Esophagus squamous epithelium (tissue), 5 donors: ENCODE measurements at places on chromosomes 4 and X.

- DNase-seq: no peak
- H3K36me3 ChIP-seq: no peaks in the 10 kb centered on the region
- no peaks in the 10 kb centered on the region for H3K27me3 ChIP-seq
Observed at GRCh38 chr4:82542642-82543041, 19.1 kb downstream of the TMEM150C start.

- no peak overlapping the region for H3K27ac ChIP-seq
- no peaks in the 10 kb centered on the region for H3K27me3 ChIP-seq
- no peak overlapping the region for H3K4me3 ChIP-seq
- no peak for DNase-seq
- H3K36me3 ChIP-seq: no peaks in the 10 kb centered on the region
- H3K4me1 ChIP-seq: no peaks in the 10 kb centered on the region
Observed at GRCh38 chrX:30935985-30936384, 46.9 kb upstream of the TAB3 start.

DNA sequence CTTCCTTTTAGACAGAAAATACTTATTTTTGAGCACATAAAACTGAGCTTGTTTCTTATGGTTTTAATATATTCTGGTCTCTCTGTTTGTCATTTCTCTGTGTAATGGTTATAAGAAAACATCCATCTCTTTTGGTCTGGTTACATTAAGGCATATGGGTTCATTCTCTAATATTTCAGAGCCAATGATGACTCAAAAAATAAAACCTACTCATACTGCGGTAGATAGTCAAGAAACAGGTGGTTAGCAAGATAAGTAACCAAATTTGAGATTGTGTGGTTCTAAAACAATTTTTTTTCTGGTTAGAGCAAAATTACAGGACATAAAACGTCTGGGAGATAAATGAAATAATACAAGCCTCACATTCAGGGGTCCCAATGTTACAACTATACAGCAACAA lies 654.5 kb downstream of the STIM2 start:
- no peak overlapping the region for H3K27ac ChIP-seq
- no peak for DNase-seq
- no peaks in the 10 kb centered on the region for H3K4me1 ChIP-seq

- H3K27ac ChIP-seq: no peak overlapping the region
- H3K4me3 ChIP-seq: no peak overlapping the region
- peaks cover 9% of the 10 kb centered on the region for H3K36me3 ChIP-seq
- DNase-seq: no peak
- no peaks in the 10 kb centered on the region for H3K27me3 ChIP-seq
- H3K4me1 ChIP-seq: no peaks in the 10 kb centered on the region
Observed at GRCh38 chr4:120839974-120840751, 82.4 kb downstream of the PRDM5 start.

- H3K4me1 ChIP-seq: no peaks in the 10 kb centered on the region
- no peaks in the 10 kb centered on the region for H3K36me3 ChIP-seq
- no peak overlapping the region for H3K4me3 ChIP-seq
- no peaks in the 10 kb centered on the region for H3K27me3 ChIP-seq
Observed at GRCh38 chr4:139826426-139826825, 160.8 kb downstream of the MGST2 start.

DNA sequence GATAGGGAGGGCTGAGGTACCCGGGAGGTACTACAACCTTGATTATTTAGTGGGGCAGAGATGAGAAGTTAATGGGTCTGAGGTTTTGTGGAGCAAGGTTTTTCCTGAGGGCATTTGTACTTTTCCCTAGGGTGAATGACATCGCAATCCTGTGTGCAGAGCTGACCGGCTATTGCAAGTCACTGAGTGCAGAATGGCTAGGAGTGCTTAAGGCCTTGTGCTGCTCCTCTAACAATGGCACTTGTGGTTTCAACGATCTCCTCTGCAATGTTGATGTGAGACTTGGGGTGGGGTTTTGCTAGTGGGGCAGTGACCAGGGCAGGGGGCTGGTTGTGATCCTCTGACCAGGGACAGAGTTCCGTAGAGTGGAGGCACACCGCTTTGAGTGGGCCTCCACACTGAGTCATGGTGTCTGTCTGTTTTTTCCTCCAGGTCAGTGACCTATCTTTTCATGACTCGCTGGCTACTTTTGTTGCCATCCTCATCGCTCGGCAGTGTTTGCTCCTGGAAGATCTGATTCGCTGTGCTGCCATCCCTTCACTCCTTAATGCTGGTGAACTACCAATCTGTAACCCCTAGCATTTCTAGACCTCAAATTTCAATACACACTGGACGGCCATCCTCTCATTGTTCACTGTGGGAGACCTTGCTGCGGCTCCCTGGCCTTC lies 9.9 kb downstream of the MED12 start:
- no peak overlapping the region for H3K4me3 ChIP-seq
- no peak for DNase-seq
- no peaks in the 10 kb centered on the region for H3K4me1 ChIP-seq
- H3K36me3 ChIP-seq: peaks cover 6% of the 10 kb centered on the region

GRCh38 chr4:15654593-15655222 lies 449 bp downstream of the FBXL5 start:
- no peaks in the 10 kb centered on the region for H3K27me3 ChIP-seq
- peaks cover 77% of the 10 kb centered on the region for H3K4me1 ChIP-seq
- no peak for DNase-seq
- no peaks in the 10 kb centered on the region for H3K36me3 ChIP-seq
- H3K4me3 ChIP-seq: peak overlapping the region; percentile 95

- H3K36me3 ChIP-seq: no peaks in the 10 kb centered on the region
- H3K27ac ChIP-seq: no peak overlapping the region
- H3K27me3 ChIP-seq: no peaks in the 10 kb centered on the region
- peaks cover 4% of the 10 kb centered on the region for H3K4me1 ChIP-seq
- no peak overlapping the region for H3K4me3 ChIP-seq
Observed at GRCh38 chr4:25523405-25523804, 132.2 kb upstream of the SLC34A2 start.

DNA sequence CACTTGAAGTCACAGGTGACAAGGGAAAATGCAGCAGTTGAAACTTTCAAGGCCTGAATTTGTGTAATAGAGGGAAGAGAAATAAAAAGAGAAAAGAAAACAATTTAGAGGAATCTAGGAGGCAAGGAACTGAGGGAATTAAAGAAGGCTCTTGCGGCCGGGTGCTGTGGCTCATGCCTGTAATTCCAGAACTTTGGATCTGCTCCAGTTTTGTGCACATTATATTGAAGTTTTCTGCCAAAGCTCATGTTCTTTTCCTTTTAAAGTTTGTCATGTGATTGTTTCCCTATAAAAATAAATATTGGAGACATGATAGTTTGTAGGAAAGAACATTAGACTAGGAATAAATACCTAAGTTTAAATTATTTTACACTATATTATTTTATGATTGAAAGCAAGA lies 433.9 kb upstream of the CPEB2 start:
- H3K4me3 ChIP-seq: no peak overlapping the region
- H3K27ac ChIP-seq: no peak overlapping the region
- H3K4me1 ChIP-seq: no peaks in the 10 kb centered on the region
- no peaks in the 10 kb centered on the region for H3K36me3 ChIP-seq
- no peaks in the 10 kb centered on the region for H3K27me3 ChIP-seq

- no peaks in the 10 kb centered on the region for H3K4me1 ChIP-seq
- H3K36me3 ChIP-seq: no peaks in the 10 kb centered on the region
- H3K27ac ChIP-seq: no peak overlapping the region
- no peak for DNase-seq
Observed at GRCh38 chr4:138898282-138898681, 117.3 kb upstream of the NOCT start.

DNA sequence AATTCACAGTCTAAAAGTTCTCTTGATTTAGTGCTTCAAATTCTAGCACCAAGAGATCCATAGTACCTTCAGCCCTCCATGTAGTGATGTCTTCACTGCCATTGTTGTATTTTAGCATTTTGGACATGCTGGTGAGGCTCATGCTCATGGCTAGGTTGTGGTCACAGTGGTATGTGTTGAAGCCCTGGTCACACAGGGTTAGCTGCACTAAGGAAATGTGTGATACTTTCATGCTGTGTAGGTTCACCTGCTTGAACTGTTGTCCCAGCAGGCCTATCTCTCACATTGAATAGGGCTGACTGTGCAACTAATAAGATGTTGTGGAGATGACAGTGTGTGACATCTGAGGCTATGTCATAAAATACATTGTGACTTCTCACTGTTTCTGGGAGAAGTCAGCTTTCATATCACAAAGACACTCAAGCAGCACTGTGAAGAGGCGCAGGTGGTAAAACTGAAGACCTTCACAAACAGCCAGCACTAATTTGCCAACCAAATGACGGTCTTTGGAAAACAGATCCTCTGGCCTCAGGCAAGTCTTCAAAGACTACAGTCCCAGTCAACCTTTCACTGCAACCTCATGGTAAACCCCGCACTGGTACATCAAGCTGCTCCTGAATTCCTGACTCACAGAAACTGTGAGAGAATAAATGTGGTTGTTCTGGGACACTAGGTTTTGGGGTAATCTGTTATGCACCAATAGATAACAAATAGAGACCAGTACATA lies 17.4 kb upstream of the ADH4 start:
- DNase-seq: no peak
- H3K4me3 ChIP-seq: no peak overlapping the region
- no peaks in the 10 kb centered on the region for H3K4me1 ChIP-seq
- H3K36me3 ChIP-seq: no peaks in the 10 kb centered on the region
- H3K27ac ChIP-seq: no peak overlapping the region
